Posterior cingulate gyrus (tissue), 11 donors: ENCODE measurements at places on chromosomes 5 and 9.

DNA sequence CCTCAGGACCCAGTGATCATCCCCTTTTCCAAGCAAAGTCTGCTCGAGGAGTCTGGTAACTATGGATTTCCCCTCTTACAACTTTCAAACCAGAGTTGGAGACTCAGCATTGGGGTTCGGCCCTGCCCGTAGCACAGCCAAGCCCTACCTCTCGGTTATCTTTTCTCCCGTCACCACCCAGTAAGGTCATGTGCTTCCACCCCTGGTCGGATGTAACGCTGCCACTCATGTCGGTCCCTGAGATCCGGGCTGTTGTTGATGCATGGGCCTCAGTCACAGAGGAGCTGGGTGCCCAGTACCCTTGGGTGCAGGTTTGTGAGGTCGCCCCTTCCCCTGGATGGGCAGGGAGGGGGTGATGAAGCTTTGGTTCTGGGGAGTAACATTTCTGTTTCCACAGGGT lies 1.2 kb downstream of the GALT start:
- DNase-seq: no peak

DNA sequence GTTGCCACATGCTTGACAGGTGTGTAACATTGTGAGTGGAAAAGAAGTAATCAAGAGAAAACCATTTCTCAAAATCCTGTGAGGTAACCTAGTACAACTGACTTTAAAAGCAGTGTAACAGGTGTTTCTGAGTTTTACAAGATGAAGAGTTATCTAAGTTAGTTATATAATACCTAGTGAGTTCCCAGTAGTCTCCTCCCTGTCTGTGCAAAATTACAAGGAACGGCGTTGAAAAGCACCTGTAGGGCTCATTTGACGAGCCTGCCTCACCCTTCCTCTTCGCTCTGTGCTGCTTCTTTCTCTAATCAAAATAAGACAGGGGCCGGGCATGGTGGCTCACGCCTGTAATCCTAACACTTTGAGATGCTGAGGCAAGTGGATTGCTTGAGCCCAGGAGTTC lies 132.9 kb upstream of the SLC30A5 start:
- no peak for DNase-seq

- no peak for DNase-seq
These were observed 495.2 kb downstream of the GADD45G start for GRCh38 chr9:90100014-90100413.

- DNase-seq: no peak
These were observed 412 bp downstream of the LCN1 start for GRCh38 chr9:135521608-135522095.

DNA sequence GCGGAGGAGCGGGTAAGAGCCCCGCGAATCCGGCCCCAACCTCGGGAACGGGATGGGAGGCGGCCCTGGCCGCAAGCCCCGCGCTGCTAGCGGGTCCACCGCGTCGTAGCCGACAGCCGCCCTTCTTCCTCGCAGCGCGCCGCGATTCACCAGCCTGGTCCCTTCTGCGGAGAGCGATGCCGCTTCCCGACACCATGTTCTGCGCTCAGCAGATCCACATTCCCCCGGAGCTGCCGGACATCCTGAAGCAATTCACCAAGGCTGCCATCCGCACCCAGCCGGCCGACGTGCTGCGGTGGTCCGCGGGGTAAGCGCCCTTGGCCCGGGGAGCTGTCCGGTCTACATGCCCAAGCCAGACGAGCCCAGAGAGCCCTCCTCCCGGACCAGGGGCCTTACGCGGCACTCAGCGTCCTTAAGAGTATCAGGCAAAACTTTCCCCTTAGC lies 335 bp downstream of the ROPN1L start:
- DNase-seq: no peak
